ENCODE measurements at places on chromosomes 6 and 20.
A peak's percentile ranks its signal among the peaks of the same experiment; 100 is the strongest.

DNA sequence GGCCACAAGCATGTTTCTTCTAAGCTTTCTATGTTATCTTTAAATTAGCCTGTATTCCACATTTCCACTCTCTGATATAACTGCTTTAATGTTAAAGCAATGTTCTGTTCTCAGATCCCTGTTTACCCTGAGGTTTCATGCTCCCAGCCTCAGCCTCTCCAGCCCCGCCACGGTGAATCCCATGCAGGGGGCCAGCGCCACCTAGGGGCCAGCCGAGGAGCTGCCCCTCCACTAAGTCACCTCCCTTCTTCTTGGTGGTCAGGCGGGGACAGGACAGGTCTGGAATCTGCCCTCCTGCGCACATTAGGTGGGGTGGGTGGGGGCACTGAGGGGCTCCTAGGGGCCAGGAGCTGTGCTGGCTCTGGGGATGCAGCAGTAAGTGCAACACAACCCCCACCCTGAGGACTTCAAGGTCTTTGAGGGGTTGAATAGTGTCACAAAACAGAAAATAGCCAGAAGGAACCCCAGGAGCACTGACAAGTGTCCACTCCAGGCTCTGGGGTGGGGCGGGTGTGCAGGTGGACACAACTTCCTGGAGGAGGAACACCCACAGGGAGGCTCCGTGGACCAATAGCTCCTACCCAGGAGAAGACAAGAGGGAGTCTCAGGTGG is 61.6 kb downstream of the RAB44 start:
- DNase-seq: peak; percentile 56

DNA sequence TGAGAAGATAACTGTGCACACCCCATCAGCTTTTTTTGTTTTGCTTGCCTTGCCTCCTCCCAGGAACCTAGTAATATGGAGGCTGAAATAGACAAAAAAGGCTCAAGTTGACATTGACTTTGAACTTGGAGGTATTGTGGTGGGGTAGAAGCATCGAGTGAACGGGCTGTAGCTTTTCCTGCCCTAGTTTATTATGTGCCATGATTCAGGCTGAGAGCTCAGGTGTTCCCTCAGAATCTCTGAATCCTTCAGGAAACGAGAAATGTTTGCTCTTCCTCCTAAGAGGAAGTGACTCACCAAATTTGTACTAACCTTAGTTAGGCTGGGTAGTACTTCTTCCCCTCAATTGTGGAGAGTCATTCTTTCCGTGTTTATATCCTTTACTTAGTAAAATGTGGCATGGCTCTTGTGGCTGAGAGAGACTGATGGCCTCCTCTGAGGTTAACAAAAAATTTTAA is 98.8 kb downstream of the SASH1 start:
- no peak for DNase-seq

DNA sequence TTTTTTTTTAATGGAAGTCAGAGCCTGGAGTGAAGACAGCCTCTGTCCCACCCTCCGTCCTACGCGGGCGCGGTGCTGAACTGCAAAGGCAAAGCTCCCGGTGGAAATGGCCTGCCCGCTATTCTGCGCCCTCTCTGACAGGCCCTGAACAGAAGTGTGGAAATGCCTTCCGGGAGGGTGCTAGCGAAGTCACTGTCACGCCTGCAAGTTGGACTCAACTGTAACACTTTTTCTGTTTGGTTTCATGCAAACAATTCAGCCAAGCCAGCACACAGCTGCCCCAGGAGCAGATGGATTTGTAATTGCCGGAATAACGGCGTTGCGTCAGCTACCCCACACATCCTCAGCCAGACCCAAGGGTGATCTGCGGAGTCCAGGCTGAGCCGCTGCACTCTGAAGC is 107.6 kb downstream of the PSMB1 start:
- peak; percentile 24 for DNase-seq

GRCh38 chr6:45421709-45422502 is 44.2 kb upstream of the SUPT3H start:
- DNase-seq: peak; percentile 87

DNA sequence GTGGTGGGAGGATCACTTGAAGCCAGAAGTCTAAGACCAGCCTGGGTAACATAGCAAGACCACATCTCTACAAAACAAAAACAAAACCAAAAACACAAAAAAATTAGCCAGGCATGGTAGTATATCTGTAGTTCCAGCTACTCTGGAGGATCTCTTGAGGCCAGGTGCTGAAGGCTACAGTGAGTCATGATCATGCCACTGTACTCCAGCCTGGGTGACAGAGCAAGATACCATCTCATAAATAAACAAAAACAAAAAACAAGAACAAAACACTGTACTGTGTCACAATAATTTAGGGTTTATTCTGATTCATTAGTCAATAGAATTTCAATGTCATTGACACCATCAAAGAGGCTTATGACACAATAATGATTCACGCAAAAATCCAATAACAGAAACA is 1121.7 kb upstream of the MAP3K7 start:
- DNase-seq: no peak

DNA sequence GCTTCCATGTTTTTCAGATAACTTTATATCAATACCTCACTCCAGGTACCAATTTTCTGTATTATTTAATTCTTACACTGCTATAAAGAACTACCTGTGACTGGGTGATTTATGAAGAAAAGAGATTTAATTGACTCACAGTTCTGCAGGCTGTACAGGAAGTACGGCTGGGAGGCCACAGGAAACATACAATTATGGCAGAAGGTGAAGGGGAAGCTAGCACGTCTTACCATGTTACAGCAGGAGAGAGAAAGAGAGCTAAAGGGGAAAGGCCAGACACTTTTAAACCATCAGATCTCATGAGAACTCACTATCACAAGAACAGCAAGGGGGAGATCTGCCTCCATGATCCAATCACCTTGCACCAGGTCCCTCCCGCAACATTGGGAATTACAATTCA is 119.1 kb upstream of the BMP5 start:
- DNase-seq: no peak

DNA sequence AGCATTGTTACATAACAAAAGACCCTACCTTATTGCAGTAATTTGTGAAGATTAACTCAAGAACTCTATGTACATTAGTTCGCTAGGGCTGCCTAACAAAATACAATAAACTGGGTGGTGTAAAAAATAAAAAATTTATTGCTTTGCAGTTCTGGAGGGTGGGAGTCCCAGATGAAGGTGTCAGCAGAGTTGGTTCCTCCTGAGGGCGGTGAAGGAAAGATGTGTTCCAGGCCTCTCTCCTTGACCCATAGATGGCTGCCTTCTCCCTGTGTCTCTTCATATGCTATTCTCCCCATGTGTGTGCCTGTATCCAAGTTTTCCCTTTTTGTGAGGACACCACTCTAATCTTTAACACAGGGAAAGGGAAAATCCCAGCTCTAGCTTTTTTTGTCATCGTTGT is 305 bp upstream of the VNN1 start:
- no peak for DNase-seq

DNA sequence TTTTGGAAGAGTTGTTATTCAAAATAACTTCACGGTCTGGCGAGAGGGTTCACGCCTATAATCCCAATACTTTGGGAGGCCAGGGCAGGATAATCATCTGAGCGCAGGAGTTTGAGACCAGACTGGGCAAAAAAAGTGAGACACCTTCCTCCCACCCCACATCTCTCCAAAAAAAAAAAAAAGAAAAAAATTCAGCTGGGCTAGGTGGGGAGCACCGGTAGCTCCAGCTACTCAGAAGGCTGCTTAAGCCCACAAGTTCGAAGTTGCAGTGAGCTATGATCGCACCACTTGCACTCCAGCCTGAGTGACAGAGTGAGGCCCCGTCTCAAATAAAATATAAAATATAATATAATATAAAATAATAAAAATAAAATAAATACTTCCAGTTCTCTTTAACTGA is 10.4 kb downstream of the OR2B2 start:
- DNase-seq: no peak

DNA sequence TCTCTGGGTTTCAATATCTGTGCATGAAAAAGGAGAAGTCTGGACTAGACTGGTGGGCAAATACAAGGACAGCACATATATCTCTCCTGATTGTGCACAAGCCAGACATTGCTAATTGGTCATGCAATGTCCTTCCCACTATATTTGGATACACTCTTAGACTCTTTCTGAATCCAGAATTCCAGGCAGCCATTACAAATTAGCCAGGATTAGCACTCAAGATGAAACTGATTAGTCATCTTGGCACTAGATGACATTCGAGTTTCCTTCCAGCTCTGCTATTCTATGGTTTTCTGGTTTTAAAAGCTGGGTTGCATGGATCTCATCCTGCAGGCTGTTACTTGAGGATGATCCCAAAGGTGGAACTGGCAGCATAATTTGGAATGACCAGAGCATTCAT is 73.2 kb downstream of the SCP2D1 start:
- no peak for DNase-seq

DNA sequence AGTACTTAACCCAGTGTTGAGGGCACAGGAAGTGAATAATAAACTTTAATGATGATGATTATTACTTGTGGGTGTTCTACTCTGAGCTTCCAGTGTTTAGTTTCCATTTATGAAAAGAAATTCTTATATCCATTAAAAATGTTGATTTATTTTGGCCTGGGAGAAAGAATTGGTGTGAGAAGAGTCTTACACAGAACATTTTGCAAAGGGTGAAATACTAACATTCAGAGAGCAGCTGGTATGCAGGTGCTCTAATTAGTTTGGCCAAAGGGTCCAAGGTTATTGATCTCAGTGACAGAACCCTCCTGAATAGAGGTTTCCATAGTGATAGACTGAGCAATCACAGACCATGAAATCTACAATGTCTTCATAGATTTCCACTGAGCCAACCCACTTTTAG is 4.4 kb downstream of the OSER1 start:
- no peak for DNase-seq

DNA sequence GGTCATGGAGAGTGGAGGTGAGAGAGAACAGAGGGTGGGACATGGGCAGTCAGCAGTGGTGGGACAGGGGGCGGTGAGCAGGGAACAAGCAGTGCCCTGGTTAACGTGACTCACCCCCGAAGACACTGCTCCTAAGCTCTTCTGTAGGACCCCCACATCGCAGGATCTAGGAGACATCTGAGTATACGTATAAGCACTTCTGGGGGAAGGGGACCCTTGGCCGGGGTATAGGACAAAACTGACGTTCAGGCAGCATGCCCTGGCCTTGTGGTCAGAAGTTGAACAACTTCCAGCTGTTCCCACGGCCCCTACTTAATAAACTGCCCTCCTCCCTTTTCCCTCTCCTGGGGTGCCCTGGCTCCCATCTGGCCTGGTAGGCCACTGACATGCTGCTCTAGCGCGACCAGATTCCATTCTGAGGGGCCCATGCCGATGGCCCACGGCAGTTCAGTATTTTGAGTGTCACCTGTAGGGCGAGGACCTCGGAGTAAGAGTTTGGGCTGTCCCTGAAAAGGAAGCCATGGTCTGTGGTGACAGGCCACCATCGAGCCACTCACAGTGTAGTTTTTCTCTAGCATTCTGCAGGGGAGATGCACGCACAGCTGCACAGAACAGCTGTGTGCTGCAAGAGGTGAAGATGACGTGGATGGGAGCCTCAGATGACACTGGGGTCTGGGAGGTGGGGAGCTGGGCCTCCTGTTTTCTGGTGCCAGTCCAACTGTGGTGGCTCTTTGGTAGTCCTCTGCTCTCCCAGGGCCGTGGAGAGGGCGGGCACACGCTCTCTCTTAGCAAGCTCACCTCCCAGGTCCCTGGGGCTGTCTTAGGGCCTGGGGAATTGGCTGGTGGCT is 38.4 kb downstream of the PPP1R3G start:
- DNase-seq: no peak

GRCh38 chr20:52577696-52578095 is 386.1 kb upstream of the ZFP64 start:
- DNase-seq: no peak

- DNase-seq: no peak
These were observed 81.4 kb upstream of the SCGN start for GRCh38 chr6:25570578-25570977.

- DNase-seq: no peak
These were observed 48.9 kb downstream of the ZFAND3 start for GRCh38 chr6:37868447-37868825.

- no peak for DNase-seq
These were observed 16.2 kb downstream of the GFOD1 start for GRCh38 chr6:13471184-13471583.

DNA sequence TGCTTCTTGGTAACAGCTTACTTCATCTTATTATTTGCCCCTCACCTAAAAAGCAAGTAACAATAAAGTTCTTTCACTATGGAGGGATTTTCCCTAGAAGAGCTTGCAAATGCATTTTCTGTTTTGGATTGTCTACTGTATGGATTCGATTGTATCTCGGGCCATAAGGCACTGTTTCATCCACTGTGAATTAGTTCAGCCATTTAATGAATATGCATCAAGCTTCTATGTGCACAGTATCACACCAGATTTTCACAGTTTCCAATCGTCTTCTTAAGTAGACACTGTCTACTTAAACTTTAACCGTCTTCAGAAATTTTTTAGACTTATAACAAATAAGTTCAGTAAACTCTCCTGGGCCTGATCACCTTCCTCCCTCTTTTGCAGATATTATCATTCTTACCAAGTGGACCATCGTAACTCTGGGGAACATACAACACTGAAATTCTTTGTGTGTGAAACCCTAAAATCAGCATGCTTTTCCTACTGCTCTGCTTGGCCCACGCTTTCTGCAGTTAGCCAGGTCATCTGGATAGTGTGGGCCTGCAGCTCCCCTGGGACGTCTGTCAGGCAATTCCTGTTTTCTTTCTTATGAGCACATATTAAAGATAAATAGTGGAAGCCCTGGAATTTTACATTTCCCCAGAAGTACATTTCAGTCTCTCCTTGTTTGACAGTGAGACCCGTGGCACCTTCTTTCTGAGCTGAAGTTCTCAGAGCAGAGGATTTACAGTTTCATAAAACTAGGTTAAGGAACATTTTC is 136.5 kb upstream of the PDE10A start:
- no peak for DNase-seq

DNA sequence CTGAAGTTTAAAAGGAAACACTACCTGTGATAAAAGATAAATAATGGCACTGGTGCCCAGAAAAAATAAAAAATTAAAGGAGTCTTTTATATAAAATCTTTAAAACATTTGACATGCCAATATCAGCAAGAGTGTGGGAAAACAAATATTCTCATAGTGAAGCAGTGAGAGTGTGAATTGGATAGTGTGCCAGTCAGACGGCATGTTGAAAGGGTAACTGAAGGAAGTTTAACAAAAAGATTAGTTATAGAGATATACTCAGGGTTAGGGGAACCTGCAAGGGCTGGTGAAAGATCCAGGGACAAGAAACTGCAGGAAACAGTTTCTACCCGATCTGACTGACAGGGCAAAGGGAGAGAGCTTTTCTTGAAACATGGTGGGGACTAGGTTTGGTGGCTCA is 22.2 kb upstream of the GMNN start:
- DNase-seq: no peak

- DNase-seq: no peak
These were observed 43.9 kb downstream of the EBF4 start for GRCh38 chr20:2736441-2736840.

GRCh38 chr6:116924245-116924644 is 47.2 kb downstream of the RFX6 start:
- no peak for DNase-seq

GRCh38 chr20:37839432-37839827 is 63.5 kb upstream of the VSTM2L start:
- DNase-seq: peak; percentile 50
